Parietal lobe (tissue), 2 donors: ENCODE measurements at places on chromosomes 7 and 10. TPM values are rescaled to one million over a fixed set of nuclear protein-coding genes. Genes with fewer than 3 reads are reported as not detected.

SPAM1 gene
- not detected for total RNA-seq

NPSR1 gene
- total RNA-seq = not detected

MSS51 gene
- total RNA-seq = 6.9 TPM

MYL10 gene
- total RNA-seq = not detected

HTR5A gene
- 0.94 TPM for total RNA-seq

SPOCK2 gene
- 18.5 TPM for total RNA-seq

TMEM273 gene
- 1.6 TPM for total RNA-seq

TACC2 gene
- 47.6 TPM for total RNA-seq

NAT16 gene
- total RNA-seq = 3.4 TPM

ASAH2B gene
- 12.2 TPM for total RNA-seq

RBAK gene
- 18.5 TPM for total RNA-seq

PALD1 gene
- total RNA-seq = 10.3 TPM

OR13A1 gene
- 0.63 TPM for total RNA-seq

PRKCQ gene
- total RNA-seq = 2.2 TPM

SLC18A3 gene
- total RNA-seq = not detected

TAS2R5 gene
- total RNA-seq = 13.5 TPM

RTKN2 gene
- 9.7 TPM for total RNA-seq

POR gene
- 53.5 TPM for total RNA-seq

GPER1 gene
- 1.6 TPM for total RNA-seq

ITGA8 gene
- 2.8 TPM for total RNA-seq

C7orf57 gene
- 1.3 TPM for total RNA-seq

SPDYE5 gene
- total RNA-seq = not detected

C10orf62 gene
- total RNA-seq = not detected

TWIST1 gene
- not detected for total RNA-seq

HABP2 gene
- total RNA-seq = not detected

YWHAG gene
- 321 TPM for total RNA-seq

PRXL2A gene
- total RNA-seq = 64.2 TPM

GIMAP4 gene
- total RNA-seq = 3.4 TPM

MKI67 gene
- 8.5 TPM for total RNA-seq

VPS50 gene
- total RNA-seq = 128 TPM
